ENCODE measurements at places on chromosomes 7 and 10.
A peak's percentile ranks its signal among the peaks of the same experiment; 100 is the strongest.

DNA sequence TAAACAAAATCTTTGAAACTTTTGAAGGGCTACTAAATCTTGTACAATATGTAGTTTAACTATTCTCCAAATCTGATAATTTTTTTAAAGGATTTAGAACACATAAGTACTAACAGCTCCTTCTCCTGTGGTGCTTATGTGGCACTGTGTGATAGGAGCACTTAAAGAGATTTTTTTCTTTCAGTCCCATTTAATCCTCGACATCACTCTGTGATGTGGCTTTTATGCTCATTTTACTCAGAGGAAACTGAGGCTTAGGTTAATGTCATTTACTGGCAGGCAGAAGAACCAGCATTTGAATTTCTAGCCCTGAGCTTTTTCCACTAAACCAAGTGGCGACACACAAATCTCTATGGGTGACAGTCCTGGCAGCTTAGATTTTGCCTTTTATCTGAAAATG, 92.4 kb downstream of the SAMD9 start:
- no peak for DNase-seq

GRCh38 chr7:155804897-155805825, 7.1 kb downstream of the SHH start:
- DNase-seq, result peak; percentile 75

DNA sequence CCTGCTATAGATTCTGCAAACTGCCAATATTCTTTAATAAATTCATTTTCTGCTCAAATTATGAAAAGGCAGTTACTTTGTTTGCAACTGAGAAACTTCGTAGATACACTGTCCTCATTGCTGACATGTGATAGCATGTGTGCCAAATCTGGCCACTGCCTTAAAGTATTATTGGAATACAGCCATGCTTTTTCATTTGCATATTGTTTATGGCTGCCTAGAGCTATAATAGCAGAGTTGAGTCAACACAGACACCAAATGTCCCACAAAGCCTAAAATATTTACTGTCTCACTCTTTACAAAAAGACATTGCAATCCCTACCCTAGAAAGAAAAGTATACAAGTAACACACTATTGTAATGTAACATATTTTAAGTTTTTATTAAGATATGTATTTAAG, 647.4 kb downstream of the XPNPEP1 start:
- DNase-seq, result no peak

DNA sequence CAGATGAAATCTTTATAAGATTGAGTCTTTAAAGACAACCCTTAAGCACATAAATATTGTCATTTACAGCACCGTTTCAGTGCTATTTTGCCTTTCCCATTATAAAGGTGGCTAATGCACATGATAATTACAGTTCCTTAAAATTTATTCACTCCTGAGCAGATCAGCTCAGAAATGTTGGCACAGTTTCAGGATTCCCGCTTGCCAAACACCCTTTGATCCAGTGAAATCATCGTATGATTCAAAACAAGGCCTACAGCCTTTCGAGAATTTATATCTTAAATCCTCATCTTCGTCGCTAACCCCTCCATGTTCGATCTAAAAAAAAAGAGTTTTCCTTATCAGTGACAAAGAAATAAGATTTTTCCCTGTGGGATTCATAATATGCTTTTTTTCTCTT, 14.1 kb upstream of the SOSTDC1 start:
- no peak for DNase-seq

GRCh38 chr10:48981310-48981907, 41.8 kb upstream of the LRRC18 start:
- peak; percentile 25 for DNase-seq

DNA sequence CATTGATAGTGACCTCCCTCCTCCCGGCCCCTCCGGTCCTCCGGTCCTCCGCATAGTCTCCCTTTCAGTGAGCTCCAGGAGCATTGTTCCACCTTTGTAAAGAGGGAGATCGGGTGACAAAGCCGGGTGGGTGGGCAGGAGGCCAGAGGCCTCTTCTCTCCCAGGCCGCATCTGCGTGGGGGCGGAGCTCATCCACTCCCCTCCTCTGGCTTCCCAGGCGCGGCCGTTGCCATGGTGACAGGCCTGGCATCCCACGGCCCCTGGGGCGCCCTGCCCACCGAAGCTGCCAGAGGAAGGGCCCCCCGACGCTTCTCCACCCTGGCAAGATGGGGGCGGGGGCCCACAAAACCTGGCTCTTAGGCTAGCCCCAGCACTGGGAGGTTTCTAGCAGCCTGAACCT, 4.4 kb upstream of the FZD9 start:
- no peak for DNase-seq

DNA sequence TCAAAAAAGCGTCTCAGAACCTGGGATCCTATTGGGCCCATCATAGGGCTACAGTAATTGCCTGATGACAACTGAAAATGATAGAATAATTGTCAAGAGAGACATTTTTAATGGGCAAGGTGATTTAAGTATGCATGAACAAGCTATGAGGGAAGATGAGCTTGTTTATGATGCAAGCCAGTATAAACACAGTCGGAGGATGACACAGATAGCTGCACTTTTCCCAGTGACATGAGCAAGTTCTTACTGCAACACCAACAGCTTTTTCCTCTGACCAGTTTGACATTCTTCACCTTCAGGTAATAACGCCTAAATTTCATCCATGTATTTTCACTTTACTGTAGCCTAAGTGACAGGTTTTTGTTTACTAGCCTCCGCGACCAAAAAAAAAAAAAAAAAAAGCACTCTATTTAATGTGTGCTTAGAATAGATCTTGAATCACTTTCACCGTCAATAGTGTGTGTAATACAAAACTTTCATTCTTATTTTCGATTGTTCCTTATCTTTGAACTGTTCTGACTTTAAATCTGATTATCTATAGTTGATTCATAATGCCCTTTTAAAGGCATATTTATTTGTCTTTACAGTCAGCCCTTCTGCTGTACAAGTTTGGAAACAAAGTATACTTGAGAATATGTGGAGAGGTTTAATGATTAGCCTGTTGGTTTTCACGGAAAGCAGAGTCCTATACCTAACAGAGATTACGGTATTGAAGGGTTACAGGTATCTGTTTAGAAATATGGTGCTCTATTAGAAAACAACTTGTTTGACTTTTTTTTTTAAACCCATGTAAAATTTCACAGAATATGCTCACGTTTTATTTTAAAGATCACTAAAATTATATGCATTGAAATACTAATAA, 1.7 kb downstream of the FOXP2 start:
- DNase-seq, result no peak

DNA sequence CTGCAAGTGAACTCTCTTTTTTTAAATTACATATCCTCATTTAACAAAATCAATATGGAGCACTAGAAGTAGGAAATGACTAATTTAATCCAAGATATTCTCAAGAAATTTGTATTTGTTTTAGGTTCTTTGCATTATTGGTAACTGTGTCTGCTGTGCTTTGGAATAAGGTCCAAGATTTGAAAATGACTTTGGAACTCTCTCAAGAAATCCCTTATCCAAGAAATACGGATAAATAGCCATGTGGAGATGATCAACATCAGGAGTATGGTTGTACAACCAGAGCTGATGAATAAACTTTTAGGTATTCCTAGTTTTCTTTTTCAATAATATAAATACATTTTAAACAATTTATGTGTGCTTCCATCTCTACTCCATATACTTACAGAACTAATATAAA, 279.9 kb upstream of the SEMA3C start:
- no peak for DNase-seq

Data from common myeloid progenitor, CD34-positive (primary cell).